ENCODE measurements at places on chromosomes 2 and 18.

- DNase-seq: no peak
Observed at GRCh38 chr2:46269544-46270273, 27.5 kb upstream of the EPAS1 start.

DNA sequence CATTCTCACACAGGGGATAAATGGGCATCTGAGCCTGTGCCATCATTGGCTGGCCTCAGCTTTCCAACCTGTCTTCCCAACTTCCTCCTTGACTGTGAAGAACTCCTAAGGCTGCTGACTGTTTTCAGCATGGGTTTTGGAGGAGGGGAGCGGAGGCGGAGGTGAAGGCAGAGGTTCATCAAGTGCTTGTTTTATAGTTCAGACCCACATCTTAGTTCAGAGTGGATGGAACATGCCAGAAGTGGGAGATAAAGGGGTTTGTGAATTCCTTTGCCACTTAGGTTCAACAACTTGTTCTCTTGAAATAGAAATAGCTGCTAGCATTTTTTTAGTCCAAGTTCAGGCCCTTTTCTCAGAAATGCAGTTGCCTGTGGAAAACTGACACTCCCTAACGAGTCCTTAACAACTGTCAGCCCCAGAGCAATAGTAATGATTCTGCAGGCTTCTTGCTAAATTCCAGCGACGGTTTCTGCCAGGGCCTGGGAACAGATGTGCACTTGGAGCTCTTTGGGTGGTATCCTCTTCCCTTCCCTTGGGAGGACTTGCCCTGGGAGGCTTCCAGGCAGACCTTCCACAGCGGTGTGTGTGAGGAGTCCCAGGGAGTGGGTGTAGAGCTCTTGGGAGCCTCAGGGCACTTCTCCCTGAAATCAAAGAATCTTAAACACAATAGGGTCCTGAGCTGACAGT is 30.1 kb upstream of the ITGA6 start:
- DNase-seq: no peak

- DNase-seq: no peak
Observed at GRCh38 chr2:225270861-225271260, 128.6 kb upstream of the NYAP2 start.

DNA sequence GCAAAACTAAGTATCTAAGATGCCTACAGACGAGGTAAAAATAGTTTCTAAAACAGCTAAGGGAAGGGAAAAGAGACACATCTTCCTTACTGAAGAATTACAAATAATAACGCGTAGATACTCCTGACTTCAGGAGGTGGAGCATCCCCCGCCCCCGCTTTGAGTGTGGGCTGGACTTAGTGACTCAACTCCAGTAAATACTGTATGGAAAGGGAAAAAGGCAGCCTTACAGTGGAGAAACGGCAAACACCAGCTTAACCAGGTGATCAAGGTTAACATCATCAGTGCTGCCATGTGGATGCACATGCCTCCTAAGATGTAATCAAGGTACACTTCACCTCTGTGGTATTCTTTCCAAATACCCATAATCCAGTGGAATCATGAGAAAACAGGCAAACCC is 47.9 kb downstream of the HADHB start:
- no peak for DNase-seq

DNA sequence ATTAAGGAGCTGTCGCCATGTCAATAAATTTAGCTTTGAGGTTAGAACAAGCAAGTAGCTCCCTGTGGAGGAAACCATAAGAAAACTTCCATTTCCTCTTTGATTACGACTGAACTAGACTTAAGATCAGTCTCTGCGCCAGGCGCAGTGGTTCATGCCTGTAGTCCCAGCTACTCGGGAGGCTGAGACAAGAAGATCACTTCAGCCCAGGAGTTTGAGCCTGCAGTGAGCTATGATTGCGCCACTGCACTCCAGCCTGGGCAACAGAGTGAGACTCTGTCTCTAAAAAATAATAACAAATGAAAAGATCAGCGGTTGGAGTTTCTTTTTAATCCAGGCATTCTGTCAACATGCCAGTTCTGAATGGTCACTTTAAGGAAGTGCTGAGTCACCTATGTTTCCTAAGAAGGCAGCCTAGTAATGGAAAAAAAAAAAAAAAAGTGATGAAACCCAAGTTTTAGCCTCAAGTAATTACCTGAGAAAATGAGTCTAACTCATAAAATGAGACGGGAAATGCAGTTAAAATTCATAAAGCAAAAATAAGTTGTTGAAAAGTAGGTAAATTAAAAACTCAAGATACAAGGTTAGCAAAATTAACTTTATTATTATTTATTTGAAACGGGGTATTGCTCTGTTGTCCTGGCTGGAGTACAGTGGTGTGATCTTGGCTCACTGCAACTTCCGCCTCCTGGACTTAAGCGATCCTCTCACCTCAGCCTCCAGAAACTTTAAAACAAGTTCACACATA is 10.2 kb downstream of the C18orf32 start:
- DNase-seq: no peak

- DNase-seq: no peak
Observed at GRCh38 chr2:116088236-116088635, 1645.8 kb downstream of the DPP10 start.

DNA sequence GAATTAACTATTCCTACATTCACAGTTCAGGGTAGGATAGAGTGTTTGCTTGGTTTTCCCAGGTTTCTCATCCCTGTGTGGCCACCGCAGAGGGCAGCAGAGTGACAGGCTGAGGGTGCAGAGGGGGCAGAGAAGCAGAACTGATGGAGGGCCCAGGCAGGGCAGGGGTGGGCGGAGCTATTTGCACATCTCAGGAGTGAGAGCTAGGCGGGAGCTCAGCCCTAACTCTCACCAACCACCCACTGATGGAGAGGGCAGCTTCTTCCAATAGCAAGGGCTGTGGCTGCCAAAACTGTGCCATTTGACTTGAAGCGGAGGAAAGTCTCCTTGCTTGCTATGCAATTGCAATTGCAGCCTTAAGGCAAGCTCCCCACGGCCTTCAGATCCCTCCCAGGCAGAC is 12.0 kb upstream of the DARS1 start:
- no peak for DNase-seq

- no peak for DNase-seq
Observed at GRCh38 chr2:64655873-64656272, 2.2 kb upstream of the SERTAD2 start.

GRCh38 chr2:47086054-47086471 is 69.0 kb downstream of the STPG4 start:
- no peak for DNase-seq

GRCh38 chr2:181054843-181055242 is 74.4 kb downstream of the UBE2E3 start:
- no peak for DNase-seq

DNA sequence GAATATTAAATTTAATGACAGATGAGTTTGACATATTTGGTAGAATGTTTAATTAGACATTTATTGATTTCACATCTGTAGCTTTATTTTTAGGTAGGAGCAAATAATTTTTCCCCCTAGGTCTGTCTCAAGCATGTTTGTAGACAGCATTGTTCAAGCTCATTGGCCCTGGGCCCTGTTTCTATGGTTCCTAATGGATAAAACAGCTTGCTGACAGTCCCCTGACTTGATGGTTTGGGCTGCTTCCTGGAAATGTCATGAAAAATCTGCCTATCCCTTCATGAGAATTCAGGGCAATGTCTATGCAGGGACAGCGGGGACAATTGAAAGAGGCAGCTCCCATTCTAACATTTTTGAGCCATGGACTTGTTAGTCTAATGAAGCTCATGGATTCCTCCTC is 14.6 kb upstream of the MEP1B start:
- DNase-seq: no peak

DNA sequence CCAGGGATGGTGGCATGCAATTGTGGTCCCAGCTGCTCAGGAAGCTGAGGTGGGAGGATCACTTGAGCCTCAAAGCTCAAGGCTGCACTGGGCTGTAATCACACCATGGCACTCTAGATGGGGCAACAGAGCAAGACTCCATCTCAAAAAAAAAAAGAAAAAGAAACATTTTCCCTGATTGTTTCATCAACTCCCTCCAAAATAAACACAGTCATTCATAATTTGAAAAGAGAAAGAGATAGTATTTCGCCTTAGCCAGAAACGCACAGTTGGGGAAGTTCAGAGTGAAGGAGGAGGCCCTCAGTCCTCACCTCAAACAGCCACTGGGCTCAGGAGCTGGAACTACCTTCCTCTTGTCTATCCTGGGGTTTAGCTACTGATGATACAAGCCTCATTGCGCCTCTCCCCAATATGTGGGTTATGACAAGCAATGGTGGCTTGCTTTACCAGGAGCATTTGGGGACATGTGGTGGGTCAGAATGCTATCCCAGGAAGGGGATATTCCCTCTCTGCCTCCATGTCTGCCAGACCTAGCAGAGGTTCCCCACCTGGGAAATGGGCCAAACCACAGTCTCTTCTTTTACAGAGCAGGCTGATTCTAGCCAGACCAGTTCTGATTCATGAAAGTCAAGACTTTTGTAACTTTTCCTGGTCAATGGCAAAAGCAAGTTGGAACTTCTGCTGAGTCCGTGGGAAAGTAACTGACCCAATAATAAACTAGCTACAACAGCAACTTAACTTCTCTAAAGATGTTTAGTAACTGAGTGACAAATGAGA is 22.2 kb upstream of the TMEM87B start:
- no peak for DNase-seq

GRCh38 chr2:159206736-159207380 is 79.6 kb downstream of the WDSUB1 start:
- DNase-seq: no peak

DNA sequence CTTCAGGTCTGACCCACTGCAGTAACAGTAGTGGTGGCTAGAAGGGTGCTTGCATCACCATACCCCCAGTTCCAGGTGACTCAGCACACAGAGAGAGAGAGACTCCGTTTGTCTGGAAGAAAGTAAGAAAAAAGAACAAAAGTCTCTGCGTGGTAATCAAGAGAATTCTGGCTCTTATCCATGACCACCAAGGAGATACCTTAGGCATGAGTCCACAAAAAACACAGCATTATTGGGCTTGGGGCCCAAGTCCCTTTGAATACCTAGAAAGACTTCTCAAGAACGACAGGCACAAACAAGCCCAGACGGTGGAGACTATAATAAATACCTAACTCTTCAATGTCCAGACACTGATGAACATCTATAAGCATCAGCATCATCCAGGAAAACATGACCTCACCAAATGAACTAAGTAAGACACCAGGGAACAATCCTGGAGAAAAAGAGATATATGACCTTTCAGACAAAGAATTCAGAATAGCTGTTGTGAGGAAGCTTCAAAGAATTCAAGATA is 21.7 kb upstream of the BAZ2B start:
- no peak for DNase-seq

- no peak for DNase-seq
Observed at GRCh38 chr2:234490271-234491091, 6.4 kb downstream of the ARL4C start.

- DNase-seq: no peak
Observed at GRCh38 chr2:9006368-9006767, 2.9 kb upstream of the MBOAT2 start.

GRCh38 chr2:144524118-144525009 is 4.4 kb upstream of the ZEB2 start:
- no peak for DNase-seq
